Spleen (tissue), 13 donors: ENCODE measurements at places on chromosomes 13 and 19. TPM values are rescaled to one million over a fixed set of nuclear protein-coding genes. Genes with fewer than 3 reads are reported as not detected.

- DNase-seq = no peak
These were observed 283.2 kb upstream of the SLC10A2 start for GRCh38 chr13:103349211-103349980.

DNA sequence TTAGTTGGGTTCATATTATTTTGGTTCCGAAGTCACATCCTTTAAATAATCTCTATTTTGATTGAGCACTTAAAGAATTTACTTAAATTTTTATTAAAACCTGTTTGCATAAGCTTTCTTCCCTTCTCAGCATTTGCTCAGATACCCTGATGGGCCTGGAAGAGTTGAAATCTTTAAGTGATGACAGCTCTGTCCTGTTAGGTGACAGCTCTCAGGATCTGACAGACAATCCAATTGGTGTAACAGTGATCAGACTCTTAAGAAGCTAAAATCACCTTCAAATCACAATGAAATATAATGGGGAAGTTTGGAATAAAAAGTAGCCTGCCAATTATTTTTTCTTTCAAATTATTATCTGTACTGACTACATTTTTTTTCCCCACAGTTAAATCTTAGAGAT lies 284.4 kb downstream of the LMO7 start:
- no peak for DNase-seq

The PPM1N gene
- total RNA-seq = 9.9 TPM

DNA sequence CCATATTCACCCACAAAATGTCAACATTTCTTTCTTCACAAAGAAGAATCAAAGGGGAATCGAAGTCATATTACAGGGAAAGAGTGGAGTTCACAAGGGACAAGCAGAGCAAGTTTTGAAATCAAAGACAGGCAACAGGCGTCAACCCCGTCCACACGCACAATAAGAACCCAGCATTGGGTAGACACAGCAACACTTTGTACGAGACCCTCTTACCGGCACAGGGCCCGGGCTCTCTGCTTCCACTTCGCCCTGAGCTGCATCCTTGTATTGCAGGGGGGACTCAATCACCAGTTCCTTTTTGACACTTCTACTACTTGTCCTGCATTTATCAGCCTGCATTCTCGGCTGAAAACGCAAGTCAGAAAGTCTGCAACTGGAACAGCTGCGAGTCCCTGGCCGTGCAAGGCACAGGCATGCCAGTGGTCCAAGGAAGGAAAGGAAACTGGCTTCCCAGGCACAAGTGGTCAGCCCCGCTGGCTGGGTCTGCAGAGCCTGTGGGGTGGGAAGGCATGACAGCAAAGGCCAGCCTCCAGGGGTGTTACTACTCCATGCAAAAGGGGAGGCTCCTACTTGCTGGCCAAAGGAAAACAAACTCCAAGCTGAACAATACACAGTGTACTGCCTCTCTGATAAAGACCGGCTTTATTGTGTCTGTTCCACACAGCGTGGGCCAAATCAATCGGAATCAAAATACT lies at the start of gene DOCK9:
DOCK9 (minus strand) TSS at position 497 of the 698 bp plus-strand sequence; CDS start at position 342, 155 bp downstream.
- DNase-seq = no peak

- DNase-seq = no peak
These were observed 28.1 kb downstream of the SLC7A1 start for GRCh38 chr13:29567411-29567810.

GRCh38 chr13:23243066-23243465 lies 62.3 kb downstream of the SGCG start:
- DNase-seq = no peak

DNA sequence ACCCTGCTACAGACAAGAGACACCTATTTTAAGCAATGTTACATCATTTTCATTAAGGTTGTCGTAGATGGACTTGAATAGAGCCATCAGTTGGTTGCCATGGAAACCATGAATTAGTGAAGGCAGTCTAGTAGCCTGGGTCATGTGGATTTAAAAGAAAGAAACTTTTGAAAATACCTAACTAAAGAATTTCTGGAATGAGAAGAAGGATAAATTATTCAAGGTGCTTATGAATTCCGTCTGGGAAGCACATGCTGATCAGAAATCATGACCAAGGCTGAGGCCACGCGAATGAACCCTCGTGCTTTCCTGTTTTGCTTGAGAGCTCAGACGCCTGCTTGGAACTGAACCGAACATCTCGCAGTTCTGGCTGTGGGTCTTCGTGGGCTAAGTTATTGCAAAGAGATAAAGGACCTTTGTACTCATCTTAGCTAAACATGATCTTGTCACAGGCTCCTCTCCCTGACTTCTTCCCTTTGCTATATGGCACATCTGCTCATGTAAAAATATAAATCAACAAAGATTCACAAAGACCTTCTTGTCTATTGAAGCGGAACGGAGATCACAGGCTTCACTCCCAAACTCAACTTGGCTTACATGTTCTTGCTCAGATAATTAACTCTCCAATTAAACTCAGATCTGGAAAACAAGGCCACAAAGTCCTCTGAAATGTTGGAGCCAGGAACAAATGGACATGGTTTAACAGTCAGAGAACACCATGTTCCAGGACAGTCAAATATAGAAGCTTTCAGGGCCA lies 140.2 kb downstream of the NUFIP1 start:
- DNase-seq = no peak

- DNase-seq = no peak
These were observed 1.2 kb upstream of the NKPD1 start for GRCh38 chr19:45161738-45162607.
